ENCODE measurements at places on chromosomes 4 and X. TPM values are rescaled to one million over a fixed set of nuclear protein-coding genes. Genes with fewer than 3 reads are reported as not detected.

PRRG3 gene
- not detected for total RNA-seq

LRIT3 gene
- total RNA-seq = not detected

TNIP3 gene
- not detected for total RNA-seq

DGKK gene
- not detected for total RNA-seq

DNA sequence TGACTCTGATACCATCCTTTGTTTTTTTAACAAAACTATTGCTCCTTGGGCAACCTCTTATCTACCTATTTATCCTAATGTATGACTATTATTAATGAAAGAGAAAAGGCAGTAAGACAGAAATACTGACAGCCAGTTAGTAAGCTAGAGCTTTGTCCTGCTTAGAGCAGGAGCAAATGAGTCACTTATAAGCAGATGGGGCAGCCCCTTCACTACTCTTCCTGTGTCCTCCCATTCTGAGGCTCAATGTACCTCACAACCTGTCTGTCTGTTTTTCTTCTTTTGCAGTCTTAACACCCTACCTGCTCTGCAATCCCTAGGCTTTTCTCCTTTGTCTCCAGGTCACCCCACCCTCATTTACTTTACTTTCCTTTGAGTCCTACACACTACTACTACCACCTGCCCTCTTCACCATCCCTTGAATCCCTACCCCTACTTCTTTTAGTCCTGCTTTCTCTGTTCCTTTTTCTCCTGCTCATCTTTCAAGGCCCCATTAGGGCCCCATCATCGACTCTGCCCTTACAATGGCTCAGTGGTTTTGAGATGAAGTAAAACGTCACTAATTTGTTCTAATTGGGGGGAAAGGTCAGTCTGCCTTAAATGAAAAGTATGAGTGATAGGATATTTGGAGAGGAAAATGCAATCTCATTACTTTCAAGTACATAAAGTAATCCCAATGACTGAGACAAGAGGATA, 294.3 kb downstream of the GUCY2F start:
- no peak for DNase-seq

CEP135 gene
- total RNA-seq = 0.53 TPM

DNA sequence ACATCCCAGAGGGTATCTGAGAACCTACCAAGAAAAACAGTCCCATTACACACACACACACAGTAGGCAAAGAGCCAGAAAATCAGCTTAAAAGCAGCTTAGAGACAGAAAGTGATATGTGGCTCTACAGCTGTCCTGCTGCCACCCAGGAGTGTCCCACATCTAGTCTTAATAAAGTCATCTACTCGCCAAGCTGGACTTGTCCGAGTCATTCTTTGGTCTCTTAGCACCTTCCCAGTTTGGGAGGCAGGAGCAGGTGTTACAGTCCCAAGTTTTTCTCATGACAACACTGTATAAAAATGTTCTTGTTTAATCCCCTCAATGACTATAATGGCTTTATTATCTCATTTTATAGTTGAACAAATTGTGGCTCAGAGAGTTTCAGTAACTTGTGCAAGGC, 252.5 kb upstream of the CASK start:
- DNase-seq = no peak
